ENCODE measurements at places on chromosomes 1 and 21. TPM values are rescaled to one million over a fixed set of nuclear protein-coding genes. Genes with fewer than 3 reads are reported as not detected.
A peak's percentile ranks its signal among the peaks of the same experiment; 100 is the strongest.

Gene SOD1
- total RNA-seq: 196 TPM

Gene KRTAP20-4
- total RNA-seq: not detected

Gene MATN1
- not detected for total RNA-seq

Gene MKNK1
- total RNA-seq: 13.4 TPM

Gene SDHB
- total RNA-seq: 77.5 TPM

Gene RBM11
- total RNA-seq: 1.7 TPM

Gene NBPF6
- not detected for total RNA-seq

Gene RHBG
- 1.4 TPM for total RNA-seq

Gene AJAP1
- total RNA-seq: 8.6 TPM

Gene DDI2
- total RNA-seq: 45.0 TPM

Gene TNFRSF14
- total RNA-seq: 0.29 TPM

- DNase-seq: no peak
These were observed 6.5 kb downstream of the RIMS3 start for GRCh38 chr1:40658751-40659648.

DNA sequence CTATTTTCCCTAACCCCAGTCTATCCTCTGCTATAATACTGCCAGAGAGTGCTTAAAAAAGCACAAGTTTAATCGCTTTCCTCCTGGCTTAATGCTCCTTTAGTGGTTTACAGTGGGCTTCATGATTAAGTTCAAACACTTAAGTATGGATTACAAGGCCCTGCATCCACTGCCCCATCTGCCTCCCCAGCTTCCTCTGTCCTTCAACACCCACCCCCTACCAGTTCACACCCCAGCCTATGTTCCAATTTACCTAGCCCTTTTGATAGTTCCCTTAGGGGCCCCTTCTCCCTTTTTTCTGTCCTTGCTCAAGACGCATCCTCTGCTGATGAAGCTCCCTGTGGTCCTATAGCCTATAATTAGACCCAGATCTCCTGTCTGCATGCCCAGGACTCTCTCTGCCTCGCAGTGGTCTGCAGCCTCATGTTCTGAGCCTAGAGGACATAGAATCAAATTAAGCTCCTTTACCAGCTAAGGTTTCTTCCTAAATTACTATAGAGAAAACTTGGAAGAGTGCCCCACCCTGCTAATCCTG is 212.5 kb downstream of the FGGY start:
- no peak for DNase-seq

GRCh38 chr1:18743233-18743632 is 112.6 kb downstream of the PAX7 start:
- peak; percentile 86 for DNase-seq

DNA sequence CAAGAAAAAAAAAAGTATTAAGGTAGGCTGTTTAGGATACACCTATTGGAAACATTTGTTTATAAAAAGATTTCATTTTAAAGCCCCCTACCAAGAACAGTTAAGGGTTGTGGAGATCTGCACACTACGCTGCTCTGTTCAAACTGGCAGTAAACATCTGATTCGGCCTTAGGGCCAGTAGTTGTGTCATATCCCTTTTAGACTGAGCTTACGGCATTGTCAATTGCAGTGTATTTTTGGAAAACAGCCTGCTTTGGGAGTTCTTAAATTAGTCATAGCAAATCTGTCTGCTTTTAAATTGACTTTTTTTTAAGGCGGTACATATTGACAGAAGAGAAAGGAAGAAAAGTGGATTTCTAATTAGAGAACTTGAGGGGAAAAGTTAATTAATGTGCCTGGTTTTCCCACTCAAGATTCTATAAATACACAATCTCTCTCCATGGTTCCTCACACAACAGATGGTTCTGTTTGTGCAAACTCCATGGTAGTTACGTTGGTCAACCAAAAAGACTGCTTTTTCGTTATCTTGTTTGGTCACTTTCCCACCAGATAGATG is 1.7 kb upstream of the ELK4 start:
- no peak for DNase-seq

GRCh38 chr1:87730274-87731216 is 401.9 kb downstream of the LMO4 start:
- DNase-seq: no peak

- DNase-seq: no peak
These were observed 817.7 kb upstream of the B3GALT2 start for GRCh38 chr1:194004146-194004545.

DNA sequence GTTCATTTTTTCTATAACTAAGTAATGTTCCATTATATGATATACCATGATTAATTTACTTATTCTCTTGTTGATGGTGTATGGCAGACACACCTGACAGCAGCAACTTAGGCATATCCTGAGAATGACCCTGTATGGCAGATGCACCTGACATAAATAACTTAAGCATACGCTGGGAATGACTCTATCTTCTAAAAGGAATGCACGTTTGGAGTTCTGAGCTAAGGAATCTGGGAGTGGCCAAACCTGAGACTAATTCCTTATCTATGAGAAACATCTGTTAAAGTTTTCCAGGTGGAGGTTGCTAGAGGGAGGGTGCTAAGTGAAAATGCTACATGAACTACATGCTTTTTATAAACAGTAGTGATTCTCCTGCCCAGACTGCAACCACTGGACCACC is 96.7 kb upstream of the RGS18 start:
- no peak for DNase-seq

DNA sequence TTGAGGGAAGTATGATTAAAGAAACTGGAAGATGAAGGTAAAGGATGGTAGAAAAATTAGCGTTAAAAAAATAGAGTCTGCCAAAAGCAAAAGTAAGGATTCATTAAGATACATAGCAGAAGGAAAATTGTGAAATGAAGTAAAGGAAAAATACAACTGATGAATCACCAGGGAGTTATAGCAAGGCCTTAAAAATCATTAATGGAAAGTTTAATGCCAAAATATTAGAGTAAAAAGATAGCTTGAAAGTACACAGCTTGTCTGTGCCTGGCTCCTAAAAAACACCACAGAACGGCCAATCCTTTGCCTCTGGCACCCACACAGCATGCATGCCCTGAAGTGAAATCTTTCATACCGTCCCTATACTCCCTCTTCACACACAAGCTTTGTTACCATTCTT is 66.9 kb upstream of the APOBEC4 start:
- no peak for DNase-seq

DNA sequence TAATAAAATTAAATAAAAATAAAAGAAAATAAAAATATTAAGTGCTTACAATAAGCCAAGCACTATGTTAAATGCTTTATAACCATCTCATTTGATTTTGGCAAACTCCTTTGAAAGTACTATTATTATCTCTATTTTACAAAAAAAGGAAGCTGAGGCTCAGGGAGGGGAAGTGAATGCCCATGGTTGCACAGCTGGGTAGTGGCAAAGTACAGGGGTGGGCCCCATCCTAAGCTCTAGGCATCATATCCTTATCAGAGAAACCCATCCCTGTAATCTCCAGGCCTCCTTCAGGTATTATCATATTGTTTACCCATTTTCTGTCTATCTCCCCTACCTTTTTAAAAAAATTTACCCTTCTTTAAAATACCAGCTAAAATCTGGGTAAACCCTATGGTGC is 2.3 kb upstream of the MED18 start:
- no peak for DNase-seq

GRCh38 chr1:180269645-180270529 is 39.8 kb downstream of the LHX4 start:
- peak; percentile 67 for DNase-seq

DNA sequence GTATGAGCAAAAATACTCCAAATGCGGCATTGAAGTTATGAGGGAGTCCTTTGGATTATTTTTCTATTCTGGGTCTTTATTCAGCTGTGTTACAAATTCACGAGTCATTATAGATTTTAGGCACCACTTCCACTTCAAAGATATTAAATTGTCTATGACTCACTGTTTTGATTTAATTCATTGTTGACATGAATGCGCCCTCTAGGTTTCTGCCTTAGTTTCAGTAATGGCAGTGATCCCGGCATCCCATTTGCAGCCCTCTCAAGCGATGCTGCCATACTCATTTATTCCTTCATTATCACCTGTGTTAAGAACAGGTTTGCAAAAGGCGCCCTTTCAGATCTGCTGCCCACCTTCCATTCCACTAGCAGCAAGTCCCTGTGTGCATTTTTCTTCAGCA is 14.0 kb downstream of the RSPO1 start:
- DNase-seq: no peak

- DNase-seq: no peak
These were observed 448.2 kb downstream of the BRINP3 start for GRCh38 chr1:190029441-190029840.

GRCh38 chr1:52119301-52120079 is 22.4 kb upstream of the ZFYVE9 start:
- DNase-seq: no peak

DNA sequence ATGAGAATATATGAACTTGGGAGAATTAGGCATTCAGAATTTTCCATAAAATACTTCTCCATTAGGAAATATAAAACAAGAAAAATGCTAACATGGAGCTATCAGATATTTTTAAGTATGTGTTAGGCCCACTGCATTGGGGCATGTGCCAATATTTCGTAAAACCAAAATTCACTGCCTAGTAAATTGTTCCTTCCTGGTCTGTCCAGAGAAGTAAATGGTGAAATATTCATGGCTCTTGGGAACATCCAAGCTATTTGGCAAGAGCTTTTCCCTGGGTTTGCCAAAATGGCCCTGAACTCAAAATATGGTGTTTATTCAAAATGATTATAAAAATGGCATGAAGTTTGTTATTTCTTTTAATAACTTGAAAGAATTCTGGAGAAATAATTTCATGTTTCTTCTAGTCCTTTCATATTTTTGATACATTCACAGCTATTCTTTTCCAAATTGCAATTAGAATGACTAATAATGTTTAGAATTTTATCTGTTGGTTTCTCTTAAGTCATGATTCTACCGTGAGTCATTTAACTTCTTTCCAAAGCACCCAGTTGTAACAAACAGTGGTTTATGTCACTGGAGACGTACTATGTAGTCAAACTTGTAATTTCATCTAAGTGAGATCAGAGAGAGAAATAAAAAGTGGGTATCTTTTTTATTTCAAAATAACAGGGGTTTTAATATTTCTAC is 25.7 kb upstream of the SLC19A2 start:
- no peak for DNase-seq

GRCh38 chr1:209302779-209303568 is 280.5 kb upstream of the CAMK1G start:
- no peak for DNase-seq

- no peak for DNase-seq
These were observed 22.2 kb upstream of the PTPN14 start for GRCh38 chr1:214573386-214574318.

GRCh38 chr1:163305441-163305840 is 16.3 kb upstream of the NUF2 start:
- no peak for DNase-seq

All from H9 (cell line).